ENCODE measurements at places on chromosomes 5 and 9. TPM values are rescaled to one million over a fixed set of nuclear protein-coding genes. Genes with fewer than 3 reads are reported as not detected.

- DNase-seq: no peak
Measured at GRCh38 chr9:134871697-134872340, 8.8 kb upstream of the FCN2 start.

- DNase-seq: no peak
Measured at GRCh38 chr5:98605426-98605825, 168.0 kb upstream of the RGMB start.

DNA sequence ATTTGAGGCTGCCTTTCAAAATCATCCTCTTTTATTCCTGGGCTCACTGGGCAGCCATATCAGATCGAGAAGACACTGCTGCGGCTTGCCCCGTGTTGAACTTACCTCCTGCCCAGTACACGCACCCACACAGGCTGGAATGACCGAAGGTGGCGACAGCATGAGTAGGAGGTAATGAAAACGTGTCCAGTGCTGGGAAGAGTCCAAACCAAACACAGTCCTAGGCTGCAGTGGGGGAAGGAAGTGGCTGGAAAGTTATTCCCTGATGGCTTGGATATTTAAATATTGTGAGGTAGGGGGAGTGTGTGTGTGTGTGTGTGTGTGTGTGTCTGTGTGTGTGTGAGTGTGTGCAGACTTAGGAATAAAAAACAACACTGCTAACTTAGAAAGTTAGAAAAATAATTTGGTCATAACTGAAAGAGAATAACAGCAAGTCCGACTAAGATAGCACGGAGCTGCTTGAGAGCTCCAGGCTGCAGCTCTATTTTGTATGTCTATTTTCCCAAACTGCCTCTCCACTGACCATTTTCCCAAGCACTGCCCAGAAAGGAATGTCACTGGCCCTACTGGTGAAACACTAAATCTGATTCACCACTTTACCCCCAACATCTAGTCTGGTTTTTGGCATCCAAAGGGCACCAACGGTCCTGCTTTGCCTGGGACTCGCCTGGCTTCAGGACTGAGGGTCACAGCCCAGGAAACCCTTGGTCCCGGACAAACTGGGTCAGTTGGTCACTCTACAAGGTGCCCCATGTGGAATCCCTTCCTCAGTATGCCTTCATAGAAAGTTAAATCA lies 41.2 kb downstream of the ANKH start:
- no peak for DNase-seq

DNA sequence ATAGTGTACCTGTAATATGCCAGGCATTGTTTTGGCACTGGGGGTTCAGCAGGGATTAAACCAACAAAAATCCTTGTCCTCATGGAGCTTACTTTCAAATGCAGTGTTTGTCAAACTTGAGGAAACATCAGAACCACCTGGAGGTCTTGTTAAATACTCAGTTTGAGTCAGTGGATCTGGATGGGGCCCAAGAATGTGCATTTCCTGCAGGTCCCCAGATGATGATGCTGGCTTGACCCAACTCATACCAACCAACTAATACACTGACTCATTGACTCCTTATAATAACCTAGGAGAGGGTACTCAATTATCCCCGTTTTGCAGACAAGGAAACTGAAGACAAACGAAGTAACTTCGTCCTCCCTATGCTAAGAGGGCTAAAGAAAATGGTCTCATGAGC lies 11.3 kb downstream of the WWC1 start:
- no peak for DNase-seq

SSNA1 gene
- 101 TPM for total RNA-seq

SPINK1 gene
- total RNA-seq: not detected

Data from Karpas-422 (cell line).